Dermis blood vessel endothelial cell (primary cell): ENCODE measurements at places on chromosomes 12 and 14.
A peak's percentile ranks its signal among the peaks of the same experiment; 100 is the strongest.

DNA sequence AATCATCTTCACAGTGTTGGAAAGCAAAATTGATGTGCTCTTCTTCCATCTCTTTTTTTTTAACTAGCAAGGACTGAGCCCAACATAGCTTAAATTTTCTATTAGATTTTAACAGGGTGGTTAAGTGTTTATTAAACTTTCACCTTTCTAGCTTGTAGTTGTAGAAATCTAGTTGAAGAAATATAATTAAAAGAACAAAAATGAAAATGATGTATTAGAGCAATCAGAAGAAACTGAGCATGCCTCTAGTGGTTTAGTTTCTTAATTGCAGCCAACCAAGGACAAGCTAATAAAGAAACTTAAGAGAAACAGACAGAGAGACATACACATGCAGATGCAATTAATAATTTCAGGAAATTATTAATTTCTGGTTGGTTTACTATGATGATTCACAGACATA lies 673.0 kb upstream of the LMO3 start:
- no peak for DNase-seq

DNA sequence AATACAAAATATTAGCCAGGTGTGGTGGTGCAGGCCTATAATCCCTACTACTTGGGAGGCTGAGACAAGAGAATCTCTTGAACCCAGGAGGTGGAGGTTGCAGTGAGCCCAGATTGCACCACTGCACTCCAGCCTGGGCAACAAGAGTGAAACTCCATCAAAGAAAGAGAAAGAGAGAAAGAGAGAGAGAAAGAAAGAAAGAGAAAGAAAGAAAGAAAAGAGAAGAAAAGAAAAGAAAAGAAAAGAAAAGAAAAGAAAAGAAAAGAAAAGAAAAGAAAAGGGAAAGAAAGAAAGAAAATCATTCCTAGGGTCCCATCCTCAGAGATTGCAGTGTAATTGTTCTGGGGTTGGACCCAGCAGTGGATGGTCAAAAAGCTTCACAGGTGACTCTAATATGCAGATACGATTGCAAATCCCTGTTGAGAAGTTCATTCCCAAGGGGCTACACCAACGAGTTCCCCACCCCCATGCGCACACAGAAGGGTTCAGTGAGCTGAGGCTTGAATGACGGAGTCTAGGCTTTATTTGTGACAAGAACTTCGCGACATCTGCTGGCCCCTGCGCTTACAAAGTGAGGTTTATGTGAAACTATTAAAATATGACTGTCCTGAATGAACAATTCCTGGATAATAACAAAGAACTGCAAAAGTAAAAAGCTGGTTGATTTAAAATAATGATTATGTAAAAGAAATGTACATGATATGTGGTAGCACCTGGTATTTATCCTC lies 17.4 kb upstream of the RNASE12 start:
- no peak for DNase-seq

DNA sequence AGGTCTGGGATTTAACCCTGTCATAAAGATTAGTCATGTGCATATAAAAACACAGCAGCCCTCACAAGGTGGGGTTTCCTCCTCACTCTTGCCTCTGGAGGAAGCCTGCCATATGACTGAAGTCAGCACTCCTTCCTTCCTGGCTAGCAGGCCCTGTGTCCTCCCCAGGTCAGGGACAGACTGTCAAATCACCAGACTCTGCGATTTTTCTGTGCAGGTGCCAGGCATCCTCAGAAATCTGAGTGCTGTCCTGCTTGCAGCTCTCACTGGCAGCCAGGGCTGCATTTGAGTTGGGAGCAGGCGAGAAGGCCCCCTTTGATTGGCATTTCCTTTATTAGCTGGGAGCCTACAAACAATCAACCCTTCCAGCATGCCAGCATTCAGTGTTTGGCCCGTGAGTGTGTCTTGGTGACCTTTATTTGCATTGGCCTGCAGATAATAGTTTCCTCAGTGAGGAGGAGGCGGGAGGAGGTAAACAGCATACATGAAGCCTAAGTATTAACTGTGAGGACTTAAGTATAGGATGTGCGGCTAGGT lies 183.8 kb upstream of the ARHGAP5 start:
- peak; percentile 63 for DNase-seq

DNA sequence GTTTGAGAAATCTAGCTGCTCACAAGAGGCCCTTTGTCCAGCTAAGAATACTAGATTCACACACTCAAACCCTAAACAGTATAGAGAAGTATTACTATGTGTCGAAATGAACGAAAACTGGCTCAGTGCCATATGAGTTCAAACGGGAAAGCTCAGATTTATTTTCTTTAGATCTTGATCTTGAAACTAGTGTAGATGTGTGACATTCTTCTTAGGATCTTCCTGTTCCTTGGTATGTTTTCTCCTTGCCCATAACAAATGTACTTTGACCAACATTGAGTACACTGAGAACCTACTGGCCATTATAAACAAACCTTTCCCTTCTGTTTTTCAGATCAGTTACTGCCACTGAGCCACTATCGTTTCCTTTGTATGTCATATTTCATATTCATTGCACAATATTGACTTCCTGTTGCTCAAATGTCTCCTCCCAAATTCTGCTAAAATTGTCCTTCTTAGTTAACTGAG lies 21.3 kb downstream of the MYBPC1 start:
- peak; percentile 3 for DNase-seq

DNA sequence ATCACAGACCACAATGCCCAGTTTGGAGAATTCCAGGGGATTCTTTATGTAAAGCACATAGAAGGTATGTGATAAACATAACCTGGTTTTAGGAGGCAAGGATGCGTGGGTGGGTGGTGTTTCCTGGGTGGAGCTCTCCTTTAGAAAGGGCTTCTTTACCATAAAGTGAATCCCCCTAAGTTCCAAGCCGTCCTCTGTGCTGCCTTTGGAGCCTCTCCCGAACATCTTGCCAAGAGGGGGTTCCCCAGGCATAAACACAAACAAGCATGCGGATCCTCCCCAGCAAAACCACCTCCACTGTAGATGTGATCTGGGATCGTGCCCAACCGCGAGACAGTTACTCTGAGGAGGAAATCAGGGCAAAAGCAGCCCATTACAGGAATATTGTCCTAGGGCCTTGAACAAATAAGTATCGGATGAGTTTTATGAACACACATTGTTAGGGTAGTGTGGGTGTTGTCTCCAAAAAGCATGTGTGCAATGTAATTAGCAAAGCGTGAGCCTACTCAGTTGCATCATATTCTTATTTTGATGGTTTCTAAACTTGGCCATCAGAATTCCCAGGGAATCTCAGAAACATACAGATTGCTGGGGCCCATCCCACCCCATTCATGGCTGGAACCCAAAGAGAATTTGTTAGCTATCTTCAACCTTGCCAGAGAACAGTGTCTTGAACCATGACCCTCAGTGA lies 48.8 kb upstream of the CORO1C start:
- no peak for DNase-seq

GRCh38 chr12:77160931-77161330 lies 95.6 kb upstream of the E2F7 start:
- no peak for DNase-seq

DNA sequence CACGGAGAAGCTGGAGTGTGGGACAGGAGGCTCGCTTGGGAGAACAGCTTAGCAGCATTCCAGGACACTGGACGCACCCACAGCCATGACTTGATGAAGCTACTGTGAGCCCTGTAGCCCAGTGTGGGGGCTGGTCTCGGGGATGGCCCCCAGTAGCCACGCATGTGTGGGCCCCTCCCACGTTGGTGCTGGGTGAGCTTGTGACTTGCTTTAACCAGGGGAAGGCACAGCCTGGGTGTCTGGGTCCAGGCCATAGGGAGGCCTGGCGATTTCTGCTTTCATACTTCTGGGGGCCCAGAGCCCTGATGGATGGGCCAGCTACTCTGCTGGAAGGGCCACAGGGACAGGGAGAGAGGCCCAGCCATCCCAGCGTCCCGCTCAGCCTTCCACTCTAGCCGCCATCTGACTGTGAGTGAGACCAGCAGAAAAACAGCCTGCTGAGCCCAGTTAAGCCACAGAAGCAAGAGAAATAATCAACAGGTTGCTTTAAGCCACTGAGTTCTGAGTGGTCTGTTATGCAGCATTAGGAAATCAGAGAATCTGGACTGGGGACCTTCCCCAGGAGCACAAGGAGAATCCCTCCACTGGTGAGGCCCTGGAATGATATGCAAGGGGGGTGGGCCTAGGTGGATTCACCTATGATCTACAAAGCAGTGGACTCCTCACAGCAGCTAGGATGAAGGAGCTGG lies 16.1 kb downstream of the DIO3 start:
- no peak for DNase-seq

DNA sequence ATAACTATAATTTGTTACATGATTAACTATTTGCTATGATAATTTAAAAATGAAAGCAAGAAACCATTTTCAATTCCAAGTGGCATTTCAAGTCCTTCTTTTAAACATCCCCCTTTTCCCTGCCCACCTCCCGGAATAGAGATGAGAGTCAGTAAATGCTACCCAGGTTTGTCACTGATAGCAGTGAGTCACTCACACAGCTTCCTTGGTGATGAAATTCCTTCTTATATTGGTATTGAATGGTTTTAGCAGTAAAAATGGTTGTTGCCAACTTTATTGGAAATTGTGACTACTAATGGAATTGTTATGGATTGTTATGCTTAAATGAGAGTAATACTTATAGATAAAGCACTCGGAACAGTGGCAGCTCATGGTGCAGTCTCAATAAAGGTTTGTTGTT lies 90.5 kb downstream of the PPM1A start:
- no peak for DNase-seq

DNA sequence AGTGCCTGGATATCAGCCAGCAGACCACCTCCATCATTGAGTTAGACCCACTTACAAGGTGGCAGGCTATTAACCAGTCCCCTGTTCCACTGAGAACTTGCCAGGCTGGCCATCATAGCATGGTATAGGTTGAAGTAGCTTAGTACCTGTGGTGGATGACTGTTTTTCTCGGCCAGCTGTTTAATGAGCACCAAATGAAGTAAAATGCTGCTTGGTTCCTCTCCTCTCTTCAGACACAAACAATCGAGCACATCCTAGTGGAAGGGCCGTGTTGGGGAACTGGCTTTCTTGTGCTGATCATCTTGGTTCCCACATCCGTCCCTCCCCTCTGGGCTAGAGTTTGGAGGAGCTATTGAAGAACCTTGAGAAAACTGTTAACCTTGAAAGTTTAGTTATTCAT lies 486.2 kb downstream of the RAD51B start:
- no peak for DNase-seq

DNA sequence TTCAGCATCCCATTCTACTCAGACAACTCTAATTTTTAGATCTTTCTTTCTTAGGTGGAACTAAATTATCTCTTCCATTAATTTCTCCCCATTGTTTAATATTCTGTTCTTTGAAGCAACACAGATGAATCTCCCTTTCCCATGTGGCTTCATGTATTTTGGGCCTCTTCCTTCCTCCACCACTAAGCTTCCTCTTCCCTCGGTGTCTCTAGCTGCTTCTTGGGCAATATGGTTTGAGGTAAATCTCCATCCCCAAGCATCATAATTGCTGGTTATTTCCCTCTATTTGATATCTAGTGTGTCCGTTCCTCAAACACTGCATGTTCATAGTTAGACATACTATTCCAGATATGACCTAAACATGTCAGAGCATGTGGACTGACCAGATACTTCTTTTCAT lies 119.2 kb downstream of the PELI2 start:
- DNase-seq, result no peak

DNA sequence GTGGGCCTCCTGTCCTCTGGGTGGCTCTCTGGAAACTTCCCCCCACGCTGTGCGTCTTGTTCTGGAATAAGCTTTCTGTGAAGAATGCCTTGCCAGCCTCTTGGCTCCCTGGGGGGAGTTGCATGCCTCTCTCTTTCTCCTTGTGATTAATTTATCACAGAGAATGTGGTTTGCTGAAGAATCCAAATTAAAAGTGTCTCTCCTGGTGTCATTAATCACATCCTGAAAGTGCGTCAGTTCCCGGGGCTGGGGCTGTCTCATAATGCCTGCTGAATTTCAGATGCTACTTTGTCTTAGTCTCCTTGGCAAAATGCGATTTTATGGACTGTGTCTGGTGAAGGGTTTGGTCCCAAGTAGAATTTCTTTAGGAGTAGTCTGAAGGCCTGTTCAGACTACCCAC lies 787.7 kb upstream of the TMEM132C start:
- DNase-seq, result no peak

DNA sequence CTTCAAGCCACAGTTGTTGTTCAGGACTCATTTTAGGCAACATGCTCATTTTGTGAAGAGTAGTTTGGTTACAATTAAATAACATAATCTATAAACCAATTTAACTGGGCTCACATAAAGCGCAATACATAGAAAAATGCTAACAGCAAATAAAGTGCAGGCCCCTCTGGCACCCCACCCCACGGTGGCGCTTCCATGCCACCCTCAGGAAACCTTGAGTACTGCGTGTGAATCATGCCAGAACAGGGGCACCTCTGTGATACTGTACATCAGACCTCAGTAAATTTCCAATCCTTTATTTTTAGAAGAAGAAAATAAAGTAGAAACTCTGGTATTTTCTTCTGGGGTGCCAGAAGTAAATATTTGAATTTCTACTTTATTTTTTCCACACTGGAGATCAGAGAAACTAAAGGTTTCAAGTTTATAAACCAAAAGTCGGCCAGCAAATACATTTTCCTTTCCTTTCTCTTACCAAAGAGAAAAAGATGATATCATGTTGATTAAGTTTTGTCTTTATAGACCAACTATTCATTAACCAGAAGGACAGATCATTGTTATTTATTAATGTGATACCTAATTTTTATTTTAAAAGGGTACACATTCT lies 316.8 kb downstream of the PAWR start:
- peak; percentile 72 for DNase-seq

DNA sequence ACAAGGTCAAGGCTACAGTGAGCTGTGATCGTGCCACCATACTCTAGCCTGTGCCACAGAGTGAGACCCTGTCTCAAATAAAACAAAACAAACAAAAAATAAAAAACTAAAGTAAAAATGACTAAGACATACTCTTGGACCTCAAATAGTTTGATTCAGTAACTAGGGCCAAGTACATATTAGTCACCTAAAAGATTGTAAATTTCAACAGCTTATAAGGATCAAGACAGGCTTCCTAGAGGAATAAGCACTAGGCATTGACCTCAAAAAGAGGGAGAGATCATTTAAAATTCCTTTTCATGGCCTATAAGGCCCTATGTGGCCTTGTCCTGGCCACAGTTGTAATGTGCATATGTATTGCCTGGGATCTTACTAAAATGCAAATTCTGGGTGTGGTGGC lies 46.0 kb upstream of the CHST11 start:
- DNase-seq, result no peak

DNA sequence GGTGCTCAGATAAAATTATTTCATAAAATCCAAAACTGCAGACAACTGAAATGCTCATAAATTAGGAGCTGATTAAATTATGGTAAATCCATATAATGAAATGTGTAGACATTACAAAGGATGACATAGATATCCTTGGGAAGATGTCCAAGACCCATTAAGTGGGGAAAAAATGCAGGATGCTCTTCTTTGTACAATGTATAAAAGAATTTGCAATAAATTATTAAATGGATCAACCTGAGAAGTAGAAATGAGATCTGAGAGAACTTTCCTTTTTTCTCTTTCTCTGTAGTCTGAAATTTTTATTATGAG lies 336.4 kb upstream of the E2F7 start:
- no peak for DNase-seq

DNA sequence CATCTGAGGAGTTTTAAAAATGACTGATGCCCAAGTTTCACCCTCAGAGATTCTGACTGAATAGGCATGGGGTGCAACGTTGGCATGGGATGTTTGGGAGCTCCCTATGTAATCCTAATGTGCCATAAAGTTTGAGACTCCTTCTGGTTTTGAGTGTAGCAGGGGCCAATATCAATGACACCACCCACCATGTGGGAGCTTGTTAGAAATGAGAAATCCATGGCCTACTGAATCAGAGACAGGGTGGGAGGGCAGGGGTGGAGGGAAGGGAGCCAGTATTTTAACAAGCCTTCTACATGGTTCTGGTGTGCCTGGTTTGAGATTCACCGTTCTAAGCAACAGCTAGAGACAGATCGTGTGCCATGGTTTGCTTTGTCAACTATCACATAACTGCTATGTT lies 46.1 kb downstream of the VCPKMT start:
- DNase-seq, result no peak
